ENCODE measurements at places on chromosomes 13 and 19.
A peak's percentile ranks its signal among the peaks of the same experiment; 100 is the strongest.

DNA sequence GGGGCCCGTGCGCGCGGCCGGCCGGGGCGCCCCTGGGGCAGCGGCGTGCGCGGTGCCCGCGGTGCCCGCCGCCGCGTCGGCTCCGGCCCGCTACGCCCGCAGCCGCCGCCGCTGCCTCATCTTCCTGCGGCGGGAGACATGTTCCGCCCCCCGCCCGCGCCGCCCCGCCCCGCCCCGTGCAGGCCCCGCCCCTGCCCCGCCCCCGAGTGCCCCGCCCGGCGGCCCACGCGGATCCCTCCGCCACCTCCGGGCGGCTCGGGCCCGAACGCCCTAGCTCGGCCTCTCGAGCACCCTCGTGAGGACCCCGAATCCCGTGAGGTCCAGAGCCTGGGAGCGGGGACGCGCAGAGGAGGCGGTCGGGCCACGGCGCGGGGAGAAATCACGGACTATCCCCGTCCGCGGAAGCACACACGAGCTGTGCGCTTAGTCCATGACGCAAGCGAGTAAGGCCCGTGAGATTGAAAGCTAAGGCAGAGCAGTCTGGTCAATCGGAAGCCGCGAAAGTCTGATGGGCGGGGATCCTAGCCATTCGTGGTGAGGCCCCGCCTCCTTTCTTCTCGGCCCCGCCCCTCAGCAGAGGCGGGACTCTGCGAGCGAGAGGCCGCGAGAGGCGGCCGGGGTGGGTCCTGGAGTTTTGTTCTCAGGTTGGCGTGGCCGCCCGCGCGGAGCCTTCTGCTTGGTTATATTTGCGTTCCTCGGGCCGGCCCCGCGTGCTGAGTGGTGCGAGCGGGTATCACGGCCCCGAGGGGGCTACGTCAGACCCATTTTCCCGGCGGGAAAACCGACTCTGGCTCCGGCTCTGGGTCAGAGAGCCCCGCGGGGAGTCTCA is at the start of gene TCF3:
Gene TCF3, minus strand, starts transcription at position 145 of the 829 bp plus-strand sequence. CDS start 2,367 bp downstream, outside the sequence.
- DNase-seq, result peak; percentile 99

DNA sequence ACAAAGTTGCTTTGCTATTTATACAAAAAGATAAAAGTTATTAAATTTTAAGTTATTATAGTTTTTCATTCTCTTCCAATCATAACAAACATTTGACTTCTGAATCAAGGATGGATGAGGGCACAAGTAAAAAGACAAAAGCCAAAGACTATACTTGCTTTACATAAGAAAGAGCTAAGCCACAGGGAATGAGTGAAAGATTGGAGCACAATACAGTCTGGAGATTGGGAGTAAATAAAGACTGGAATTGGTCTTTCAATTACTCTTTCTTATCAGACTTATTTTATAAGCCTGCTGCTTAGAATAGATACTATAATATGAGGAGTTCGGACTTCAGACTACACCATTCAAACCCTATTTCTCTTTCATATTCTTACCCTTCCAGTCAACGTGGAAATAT is 1874.1 kb upstream of the PRR20A start:
- no peak for DNase-seq

DNA sequence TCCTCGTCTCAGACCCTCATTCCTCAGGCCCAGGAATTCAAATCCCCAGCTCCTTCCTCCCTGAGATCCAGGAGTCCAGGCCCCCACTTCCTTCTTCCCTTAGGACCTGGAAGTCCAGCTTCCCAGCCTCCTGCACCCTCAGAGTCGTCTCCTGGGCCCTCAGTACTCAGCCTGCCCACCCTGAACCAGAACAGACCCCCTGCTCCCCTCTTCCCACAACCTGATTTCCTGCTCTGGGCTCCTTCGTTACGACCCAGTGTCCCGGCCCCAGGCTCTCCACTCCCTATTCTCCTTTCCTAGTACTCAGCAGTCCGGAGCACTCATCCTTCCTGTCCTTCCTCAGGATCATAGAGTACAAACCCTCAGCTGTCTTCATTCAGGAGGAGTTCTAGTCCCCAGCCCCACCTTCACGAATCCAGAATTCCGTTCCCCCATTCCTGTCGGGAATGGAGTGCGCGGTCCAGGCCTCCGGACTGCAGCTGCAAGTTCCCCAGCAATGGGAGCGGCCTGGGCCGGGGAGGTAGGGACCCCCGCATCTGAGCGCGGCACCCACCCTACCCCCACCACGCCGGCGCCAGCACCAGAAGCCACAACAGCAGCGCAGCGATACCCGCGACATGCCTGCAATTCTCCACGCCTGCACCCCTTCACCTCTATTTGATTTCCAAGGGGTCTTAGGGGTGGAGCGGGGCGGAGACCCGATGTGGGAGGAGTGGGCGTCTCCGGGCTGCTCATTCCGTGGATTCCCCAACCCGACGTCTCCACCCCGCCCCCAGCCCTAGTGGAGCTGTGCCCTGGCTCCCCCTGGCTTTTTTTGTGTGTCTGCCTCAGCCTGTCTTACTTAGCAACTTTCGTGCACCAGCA is 12.7 kb downstream of the EGLN2 start:
- no peak for DNase-seq

DNA sequence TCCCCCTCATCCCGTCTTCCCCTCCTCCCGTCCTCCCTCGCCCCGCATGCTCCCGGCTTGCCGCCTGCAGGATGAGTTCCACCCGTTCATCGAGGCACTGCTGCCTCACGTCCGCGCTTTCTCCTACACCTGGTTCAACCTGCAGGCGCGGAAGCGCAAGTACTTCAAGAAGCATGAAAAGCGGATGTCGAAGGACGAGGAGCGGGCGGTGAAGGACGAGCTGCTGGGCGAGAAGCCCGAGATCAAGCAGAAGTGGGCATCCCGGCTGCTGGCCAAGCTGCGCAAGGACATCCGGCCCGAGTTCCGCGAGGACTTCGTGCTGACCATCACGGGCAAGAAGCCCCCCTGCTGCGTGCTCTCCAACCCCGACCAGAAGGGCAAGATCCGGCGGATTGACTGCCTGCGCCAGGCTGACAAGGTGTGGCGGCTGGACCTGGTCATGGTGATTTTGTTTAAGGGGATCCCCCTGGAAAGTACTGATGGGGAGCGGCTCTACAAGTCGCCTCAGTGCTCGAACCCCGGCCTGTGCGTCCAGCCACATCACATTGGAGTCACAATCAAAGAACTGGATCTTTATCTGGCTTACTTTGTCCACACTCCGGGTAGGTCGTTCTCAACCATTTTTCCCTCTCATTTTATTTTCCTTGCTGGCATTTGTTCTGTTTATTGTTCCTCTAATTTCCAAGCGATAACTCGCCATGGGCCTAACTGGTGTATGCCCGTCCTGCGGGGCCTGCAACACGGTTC is 29.8 kb downstream of the NFIX start:
- no peak for DNase-seq

GRCh38 chr13:112984954-112985802 is 16.2 kb downstream of the MCF2L start:
- no peak for DNase-seq

DNA sequence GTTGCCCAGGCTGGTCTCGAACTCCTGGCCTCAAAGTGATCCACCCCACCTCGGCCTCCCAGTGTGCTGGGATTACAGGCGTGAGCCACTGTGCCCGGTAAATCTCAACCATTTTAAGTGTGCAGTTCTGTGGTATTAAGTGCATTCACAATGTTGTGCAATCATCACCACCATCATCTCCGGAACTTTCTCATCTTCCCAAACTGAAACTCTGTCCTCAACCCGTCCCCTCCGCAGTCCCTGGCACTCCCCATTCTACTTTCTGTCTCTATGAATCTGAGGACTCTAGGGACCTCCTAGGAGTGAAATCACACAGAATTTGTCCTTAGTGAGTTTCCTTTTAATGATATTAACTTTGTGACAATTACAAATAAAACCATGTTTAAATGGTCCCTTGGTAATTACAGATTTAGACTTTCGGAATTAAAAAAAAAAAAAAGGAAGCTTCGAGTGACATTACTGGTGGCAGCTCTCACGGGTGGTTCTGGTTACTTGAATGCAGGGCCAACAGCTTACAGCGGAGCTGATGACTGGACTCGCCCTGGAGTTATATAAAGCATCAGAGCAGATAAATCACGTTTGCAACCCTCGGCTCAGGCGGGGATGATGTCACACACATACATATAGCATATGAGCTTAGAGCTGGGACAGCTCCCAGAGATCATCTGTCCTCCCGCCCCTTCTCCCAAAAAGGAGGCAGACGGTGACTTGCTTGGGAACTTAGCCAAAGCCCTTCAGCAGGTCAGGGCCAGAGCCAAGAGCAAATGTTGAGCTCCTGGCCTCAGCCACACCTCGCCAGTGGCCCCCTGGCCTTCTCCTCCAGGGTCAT is 89.8 kb downstream of the ZNF557 start:
- peak; percentile 96 for DNase-seq

GRCh38 chr13:43303033-43303729 is 279.8 kb downstream of the DNAJC15 start:
- peak; percentile 84 for DNase-seq

- no peak for DNase-seq
Measured at GRCh38 chr19:35293363-35293739, 1.4 kb downstream of the MAG start.

DNA sequence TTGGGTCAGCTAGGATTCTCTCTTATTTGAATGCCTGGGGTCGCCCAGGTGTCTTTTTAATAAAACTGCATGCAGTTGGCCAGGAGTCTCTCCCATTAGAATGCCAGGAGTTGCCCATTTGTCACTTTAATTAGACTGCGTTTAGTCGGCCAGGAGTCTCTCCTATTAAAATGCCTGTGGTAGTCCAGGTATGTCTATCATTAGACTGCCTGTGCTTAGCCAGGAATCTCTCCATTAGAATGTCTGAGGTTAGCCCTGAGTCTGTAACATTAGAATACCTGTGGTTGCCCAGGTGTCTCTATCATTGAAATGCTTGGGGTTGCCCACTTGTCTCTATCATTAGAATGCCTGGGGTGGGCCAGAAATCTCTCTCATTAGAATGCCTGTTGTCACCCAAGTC is 1470.9 kb downstream of the UQCRFS1 start:
- no peak for DNase-seq

DNA sequence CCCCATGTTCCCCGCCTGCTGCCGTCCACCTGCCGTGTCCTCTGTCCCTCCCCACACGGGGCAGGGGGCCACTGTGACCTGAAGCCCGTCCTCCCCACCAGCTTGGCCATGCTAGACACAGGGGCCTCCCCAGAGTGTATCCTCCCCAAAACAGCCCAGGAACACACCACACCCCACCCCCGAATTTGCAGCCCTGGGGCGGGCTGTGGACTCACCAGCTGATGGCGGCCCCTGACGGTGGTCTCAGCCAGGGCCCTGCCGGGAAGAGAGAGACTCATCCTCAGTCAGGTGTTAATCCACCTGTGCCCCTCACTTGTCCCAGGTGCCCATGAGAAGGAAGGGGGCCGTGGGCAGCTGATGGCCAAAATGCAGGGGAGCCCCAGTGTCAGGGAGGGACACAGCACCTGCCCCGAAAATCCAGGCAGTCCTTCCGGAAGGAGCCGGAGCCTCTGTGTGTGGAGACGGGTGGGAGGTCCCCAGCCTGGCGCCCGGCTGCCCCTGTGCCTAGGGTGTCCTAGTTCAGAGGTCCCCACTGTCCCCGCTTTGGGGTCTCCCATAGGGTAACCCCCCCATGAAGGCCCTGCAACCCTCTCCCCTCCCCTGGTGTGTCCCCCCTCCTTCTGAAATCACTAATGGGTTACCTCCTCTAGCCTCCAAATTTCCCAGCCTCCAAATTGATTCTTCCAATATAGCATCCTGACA is 39.3 kb upstream of the TCF3 start:
- no peak for DNase-seq

DNA sequence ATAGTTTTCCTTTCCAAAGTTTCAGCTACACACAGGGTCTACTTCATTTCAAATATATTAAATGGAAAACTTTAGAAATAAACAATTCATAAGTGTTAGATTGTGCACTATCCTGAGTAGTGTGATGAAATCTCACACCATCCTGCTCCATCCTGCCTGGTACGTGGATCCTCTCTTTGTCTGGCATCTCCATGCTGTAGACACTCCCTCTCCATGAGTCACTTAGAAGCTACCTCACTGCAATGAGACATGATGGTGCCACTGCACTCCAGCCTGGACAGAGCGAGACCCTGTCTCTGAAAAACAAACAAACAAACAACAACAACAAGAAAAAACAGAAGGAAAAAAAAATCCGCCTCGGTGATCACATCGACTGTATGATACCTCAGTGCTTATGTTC is 191.8 kb downstream of the PCCA start:
- no peak for DNase-seq

DNA sequence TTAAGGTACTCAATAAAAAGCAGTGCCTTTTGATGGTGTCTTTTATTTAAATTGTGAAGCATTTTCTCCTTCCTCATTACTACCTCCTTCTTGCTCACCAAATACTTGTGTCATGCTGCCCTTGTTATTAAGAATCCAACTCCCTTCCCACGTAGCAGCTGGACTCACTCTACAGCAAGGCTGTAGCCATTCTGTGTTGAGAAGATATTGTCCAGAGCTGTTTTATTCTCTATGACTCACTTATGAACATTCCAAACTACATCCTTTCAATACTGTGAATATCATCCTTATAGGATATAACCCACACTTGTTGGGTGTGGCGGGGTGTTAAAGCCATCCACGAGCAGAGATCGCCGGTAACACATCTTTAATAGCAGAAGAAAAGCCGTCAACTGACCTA is 1671.5 kb upstream of the SLC10A2 start:
- DNase-seq, result peak; percentile 30

DNA sequence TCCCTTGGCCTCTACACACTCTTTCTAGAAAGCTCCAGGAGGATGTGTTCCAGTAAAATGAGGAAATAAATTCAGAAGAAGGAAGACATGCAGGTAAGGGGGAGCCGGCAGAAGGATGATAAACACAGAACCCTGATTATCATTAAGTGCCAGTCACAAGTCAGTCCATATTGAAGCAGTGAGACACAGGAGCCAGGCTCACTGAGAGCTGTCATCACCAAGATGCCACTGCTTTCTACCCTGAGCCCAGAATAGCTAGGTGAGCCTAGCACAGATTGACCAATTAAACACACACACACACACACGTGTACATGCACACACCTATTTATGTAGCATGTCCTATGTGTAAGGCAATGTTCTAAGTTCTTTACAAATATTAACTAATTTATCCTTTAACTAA is 211.4 kb upstream of the IPO5 start:
- DNase-seq, result no peak

GRCh38 chr13:41352935-41353840 is 42.1 kb downstream of the NAA16 start:
- DNase-seq, result peak; percentile 83

GRCh38 chr13:21336609-21337349 is 122.3 kb downstream of the ZDHHC20 start:
- DNase-seq, result no peak

DNA sequence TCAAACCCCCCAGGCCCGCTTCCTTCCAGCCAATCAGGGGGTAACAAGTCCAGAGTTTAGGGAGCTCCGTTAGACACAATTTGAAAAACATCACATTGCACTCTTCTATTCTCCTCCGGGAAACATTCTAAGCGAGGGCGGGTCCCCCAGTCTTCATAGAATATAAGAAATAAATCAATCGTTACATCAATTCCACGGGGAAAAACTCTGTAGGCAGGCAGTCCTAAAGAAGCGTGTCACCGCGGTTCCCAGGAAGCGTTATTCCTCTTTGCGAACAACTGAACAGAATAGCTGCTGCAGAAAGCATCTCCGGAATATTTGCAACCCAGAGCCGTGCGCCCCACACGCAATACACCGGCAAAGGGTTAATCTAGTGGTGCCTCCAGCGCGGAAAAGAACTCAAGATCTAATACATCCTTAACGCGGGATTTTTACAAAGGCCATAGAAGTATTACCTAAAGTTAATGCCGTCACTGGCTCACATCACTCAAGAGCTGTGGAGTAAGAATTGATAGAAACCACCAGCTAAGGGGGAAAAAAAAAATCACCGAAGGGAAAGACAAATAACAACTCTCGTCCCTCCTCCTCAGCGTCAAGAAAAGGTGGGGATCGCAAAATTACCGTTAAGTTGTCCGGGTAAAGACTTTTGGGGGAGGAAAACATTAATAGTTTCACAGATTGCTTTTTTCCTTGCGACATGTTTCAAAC is 65.1 kb downstream of the KCNRG start:
- DNase-seq, result peak; percentile 65
